Activated T-cell treated with anti-CD3 and anti-CD28 coated beads, Interleukin-2, amount 50 U/mL, for 72 hours (primary cell): ENCODE measurements at places on chromosomes 5 and 9. TPM values are rescaled to one million over a fixed set of nuclear protein-coding genes. Genes with fewer than 3 reads are reported as not detected.

- peak overlapping the region; percentile 73 for H3K27ac ChIP-seq
- H3K4me1 ChIP-seq: peaks cover 46% of the 10 kb centered on the region
- DNase-seq: no peak
- H3K27me3 ChIP-seq: peaks cover 18% of the 10 kb centered on the region
- peak overlapping the region; percentile 85 for H3K4me3 ChIP-seq
These were observed 977 bp upstream of the PAM start for GRCh38 chr5:102753889-102754766.

- H3K27ac ChIP-seq: no peak overlapping the region
- H3K27me3 ChIP-seq: peaks cover 27% of the 10 kb centered on the region
- no peak for DNase-seq
- no peaks in the 10 kb centered on the region for H3K36me3 ChIP-seq
These were observed 2.6 kb downstream of the OLFML2A start for GRCh38 chr9:124779368-124780059.

DNA sequence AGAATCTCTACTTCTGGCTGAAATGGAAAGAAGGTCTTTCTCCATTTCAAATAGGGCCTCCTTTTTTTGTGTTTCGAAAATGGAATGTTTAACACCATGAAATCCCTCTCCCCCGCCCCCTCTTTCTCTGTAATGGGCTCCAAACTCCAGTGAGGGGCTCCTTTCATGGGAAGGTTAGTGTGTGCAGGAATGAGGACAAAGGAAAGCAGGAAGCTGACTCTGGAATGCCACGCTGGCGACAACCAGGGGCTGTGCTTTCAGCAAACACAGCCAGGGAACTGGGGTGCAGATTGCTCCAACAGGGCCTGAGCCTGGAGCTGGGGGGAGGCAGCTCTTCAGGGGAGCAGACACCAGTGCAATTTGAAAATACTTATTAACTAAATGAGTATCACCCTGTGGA is 82.8 kb downstream of the CRB2 start:
- no peak overlapping the region for H3K27ac ChIP-seq
- no peaks in the 10 kb centered on the region for H3K4me1 ChIP-seq
- no peaks in the 10 kb centered on the region for H3K27me3 ChIP-seq
- H3K4me3 ChIP-seq: no peak overlapping the region
- no peak for DNase-seq
- no peaks in the 10 kb centered on the region for H3K36me3 ChIP-seq

GRCh38 chr5:151286246-151286645 is 17.3 kb downstream of the SLC36A3 start:
- H3K27ac ChIP-seq: no peak overlapping the region
- DNase-seq: no peak

DNA sequence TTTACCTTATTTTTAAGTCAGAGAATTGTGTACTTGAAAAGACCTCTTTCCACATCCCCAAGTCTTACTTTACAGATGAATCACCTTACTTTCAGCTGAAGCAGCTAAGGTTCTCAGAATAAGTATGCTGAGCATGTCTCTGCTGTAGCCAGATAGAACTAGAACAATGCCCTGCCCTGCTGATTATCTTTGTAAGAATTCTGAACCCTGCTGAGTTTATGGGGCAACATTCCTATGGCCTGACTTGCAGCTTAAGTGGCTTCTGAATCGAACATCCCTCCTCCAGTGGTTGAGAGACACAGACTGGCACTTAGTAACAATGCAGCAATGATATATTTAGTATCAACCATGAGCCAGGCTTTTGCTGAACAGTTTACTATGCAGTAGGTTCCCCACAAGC is 592.0 kb upstream of the WWC1 start:
- no peak overlapping the region for H3K27ac ChIP-seq
- no peaks in the 10 kb centered on the region for H3K27me3 ChIP-seq
- H3K36me3 ChIP-seq: no peaks in the 10 kb centered on the region
- no peaks in the 10 kb centered on the region for H3K4me1 ChIP-seq
- H3K4me3 ChIP-seq: no peak overlapping the region
- no peak for DNase-seq

DNA sequence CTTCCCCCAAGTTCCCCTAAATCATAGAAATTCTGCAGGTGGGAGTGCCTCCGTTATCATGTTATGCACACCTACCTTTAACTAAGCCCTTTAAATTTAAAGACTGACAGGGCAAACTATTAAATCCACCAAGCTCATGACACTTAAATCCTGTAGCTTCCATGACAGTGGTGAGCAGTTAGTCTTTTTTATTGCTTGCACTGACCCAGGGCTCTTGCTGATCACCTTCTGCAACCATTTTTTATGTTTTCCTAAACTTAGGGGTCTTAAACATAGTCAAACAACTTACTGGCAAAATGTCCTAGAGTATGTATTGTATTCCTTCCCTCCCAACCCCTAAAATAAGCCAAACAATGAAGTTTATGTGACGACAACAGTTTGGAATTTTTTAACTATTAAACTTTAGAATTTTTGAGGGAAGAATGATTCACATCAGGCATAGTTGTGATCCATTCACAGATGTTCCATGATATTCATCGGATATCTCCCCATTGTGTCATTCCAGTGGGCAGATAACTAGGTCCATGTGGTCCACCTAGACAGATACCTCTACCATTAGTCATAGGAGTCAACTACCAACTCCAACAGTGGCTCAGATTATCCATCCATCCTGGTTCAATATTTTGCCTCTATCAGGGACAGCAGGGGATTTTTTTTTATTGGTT is 283.1 kb downstream of the ADAMTS6 start:
- no peaks in the 10 kb centered on the region for H3K4me1 ChIP-seq
- H3K4me3 ChIP-seq: no peak overlapping the region
- no peak overlapping the region for H3K27ac ChIP-seq
- H3K36me3 ChIP-seq: no peaks in the 10 kb centered on the region
- DNase-seq: no peak

- no peak for DNase-seq
- H3K27me3 ChIP-seq: no peaks in the 10 kb centered on the region
- no peak overlapping the region for H3K27ac ChIP-seq
- peak overlapping the region; percentile 98 for H3K4me3 ChIP-seq
These were observed 78.4 kb downstream of the NTNG2 start for GRCh38 chr9:132239999-132240840.

The PCDHA1 gene
- total RNA-seq: not detected

The TAF1L gene
- total RNA-seq: not detected

The EXOSC3 gene
- 72.0 TPM for total RNA-seq

The C9 gene
- not detected for total RNA-seq

The LNPEP gene
- 80.3 TPM for total RNA-seq

The PRUNE2 gene
- total RNA-seq: 1.5 TPM

The NOL6 gene
- 26.1 TPM for total RNA-seq
